ENCODE measurements at places on chromosomes 12 and 14. TPM values are rescaled to one million over a fixed set of nuclear protein-coding genes. Genes with fewer than 3 reads are reported as not detected.

DNA sequence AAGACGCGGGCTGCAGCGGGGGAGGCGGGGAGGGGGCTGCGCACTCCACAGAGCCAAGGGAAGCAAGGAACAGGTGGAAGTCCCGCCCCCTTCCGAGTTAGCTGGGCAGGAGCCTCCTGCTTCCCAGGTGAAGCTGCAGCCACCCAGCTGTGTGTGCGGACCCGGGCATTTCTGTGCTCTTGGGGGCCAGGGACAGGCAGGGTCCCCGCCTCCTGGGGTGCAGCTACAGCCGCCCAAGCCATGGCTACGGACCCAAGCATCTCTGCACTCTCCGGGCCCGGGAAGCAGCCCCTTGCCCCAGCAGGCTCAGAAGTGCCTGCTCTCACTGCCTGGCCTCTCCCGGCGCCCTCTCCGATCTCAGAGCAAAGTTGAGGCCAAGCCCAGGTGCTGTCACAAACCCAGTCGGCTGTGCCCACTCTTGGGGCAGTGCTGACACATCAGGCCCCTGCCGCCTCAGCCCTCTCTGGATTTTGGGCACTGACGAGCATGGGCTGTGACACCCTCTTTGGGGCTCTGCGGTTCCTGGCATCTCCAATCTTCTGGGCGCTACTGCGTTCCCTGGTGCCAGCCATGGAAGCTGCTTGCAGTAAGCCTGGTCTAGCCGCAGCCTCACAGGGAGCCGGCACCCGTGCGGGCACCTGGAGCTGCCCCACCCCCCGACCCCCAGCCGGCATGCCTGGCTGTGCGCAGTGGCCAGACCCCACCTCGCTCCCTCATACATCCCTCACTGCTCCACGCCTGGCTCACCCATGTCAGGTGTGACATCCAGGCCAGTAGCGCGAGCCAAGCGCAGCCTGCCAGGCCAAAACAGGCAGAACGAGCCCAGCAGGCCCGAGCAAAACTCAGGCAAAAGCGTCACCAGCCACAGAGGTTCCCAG lies 8.5 kb upstream of the MGAT4C start:
- DNase-seq, result peak; percentile 77
- no peaks in the 10 kb centered on the region for H3K4me1 ChIP-seq
- no peaks in the 10 kb centered on the region for H3K36me3 ChIP-seq
- no peaks in the 10 kb centered on the region for H3K27me3 ChIP-seq
- peak overlapping the region; percentile 39 for H3K4me3 ChIP-seq

DNA sequence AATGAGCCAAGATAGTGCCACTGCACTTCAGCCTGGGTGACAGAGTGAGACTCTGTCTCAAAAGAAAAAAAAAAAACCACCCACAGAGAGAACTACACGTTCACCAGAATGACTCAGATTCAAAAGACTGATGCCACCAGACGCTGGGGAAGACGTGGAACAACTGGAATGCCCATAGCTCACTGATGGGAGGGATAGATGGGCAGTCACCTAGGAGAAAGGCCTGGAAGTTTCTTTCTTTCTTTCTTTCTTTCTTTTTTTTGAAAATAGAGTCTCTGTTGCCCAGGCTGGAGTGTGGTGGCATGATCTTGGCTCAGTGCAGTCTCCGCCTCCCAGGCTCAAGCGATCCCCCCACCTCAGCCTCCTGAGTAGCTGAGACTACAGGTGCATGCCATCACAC lies 10.0 kb upstream of the KLC1 start:
- H3K4me3 ChIP-seq, result no peak overlapping the region
- no peak overlapping the region for H3K27ac ChIP-seq
- H3K27me3 ChIP-seq, result no peaks in the 10 kb centered on the region
- no peak for DNase-seq
- H3K4me1 ChIP-seq, result peaks cover 11% of the 10 kb centered on the region

GRCh38 chr12:45907955-45908354 lies 82.4 kb downstream of the SCAF11 start:
- no peak overlapping the region for H3K4me3 ChIP-seq
- no peaks in the 10 kb centered on the region for H3K4me1 ChIP-seq
- H3K27me3 ChIP-seq, result no peaks in the 10 kb centered on the region
- H3K27ac ChIP-seq, result no peak overlapping the region
- H3K36me3 ChIP-seq, result peaks cover 23% of the 10 kb centered on the region

DNA sequence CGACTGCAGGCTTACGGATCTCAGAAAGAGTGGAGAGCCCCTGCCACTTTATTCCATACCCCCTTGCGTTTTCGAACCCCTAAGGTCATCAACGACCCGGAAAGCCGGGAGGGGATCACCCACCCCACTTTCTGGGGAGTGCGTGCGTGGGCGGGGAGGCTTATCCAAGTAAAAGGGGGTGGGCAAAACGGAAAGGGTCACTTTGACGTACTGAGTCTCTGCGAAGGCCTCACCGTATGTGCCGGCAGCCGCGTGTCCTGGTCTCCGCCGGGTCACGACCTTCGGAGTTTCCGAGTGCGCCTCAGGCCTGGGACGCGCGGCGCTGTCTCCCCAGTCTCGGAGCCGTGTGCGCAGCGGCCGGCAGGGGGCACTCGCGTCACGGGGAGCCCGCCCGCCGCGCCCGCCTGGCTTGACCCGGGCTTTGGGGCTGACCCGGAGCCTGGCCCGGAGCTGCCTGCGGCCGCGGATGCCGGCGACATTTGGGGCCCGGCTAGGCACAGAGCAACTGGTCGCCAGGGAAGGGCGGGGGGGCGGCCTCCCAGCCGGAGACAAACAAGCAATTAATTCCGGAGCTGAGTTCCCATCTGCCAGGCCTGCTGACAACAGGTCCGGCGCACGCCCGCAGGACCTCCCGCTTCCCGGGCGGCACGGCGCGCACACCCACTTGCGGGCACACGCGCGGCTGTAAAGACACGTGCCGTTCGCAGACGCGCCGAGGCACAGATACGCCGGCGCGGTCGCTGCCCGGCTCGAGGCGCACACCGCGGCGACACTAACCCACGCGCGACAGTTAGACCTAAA lies 890 bp upstream of the KIF26A start:
- H3K4me1 ChIP-seq, result peaks cover 29% of the 10 kb centered on the region
- H3K36me3 ChIP-seq, result no peaks in the 10 kb centered on the region
- peak overlapping the region; percentile 62 for H3K4me3 ChIP-seq
- peaks cover 68% of the 10 kb centered on the region for H3K27me3 ChIP-seq
- H3K27ac ChIP-seq, result peak overlapping the region; percentile 18
- DNase-seq, result peak; percentile 71

GRCh38 chr14:56718312-56718711 lies 92.0 kb downstream of the OTX2 start:
- H3K4me1 ChIP-seq, result no peaks in the 10 kb centered on the region
- H3K27ac ChIP-seq, result no peak overlapping the region
- no peak for DNase-seq
- H3K27me3 ChIP-seq, result no peaks in the 10 kb centered on the region

GRCh38 chr14:51140338-51140737 lies 45.4 kb upstream of the TRIM9 start:
- H3K4me1 ChIP-seq, result no peaks in the 10 kb centered on the region
- H3K36me3 ChIP-seq, result no peaks in the 10 kb centered on the region
- no peaks in the 10 kb centered on the region for H3K27me3 ChIP-seq

DNA sequence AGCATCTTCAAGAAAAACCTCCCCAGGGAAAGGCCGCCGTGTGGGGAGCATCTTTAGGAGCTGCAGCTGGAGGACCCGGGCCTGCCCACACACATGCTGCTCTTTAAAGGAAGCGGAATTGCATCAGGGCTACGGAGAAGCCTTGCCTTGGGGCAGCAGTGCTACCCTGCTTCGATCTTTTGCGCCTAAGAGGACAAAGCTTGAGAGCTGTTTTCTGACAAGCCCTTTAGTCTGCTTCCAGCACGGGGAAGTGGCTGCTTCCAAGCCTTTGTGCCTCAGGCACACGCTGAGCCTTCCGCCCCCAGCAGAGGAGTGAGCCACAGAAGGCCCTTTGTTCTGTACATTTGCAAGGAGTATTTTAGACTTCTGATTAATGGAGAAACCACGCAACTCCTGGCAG lies 31.5 kb downstream of the COA8 start:
- no peak overlapping the region for H3K27ac ChIP-seq
- peaks cover 5% of the 10 kb centered on the region for H3K4me1 ChIP-seq

GRCh38 chr12:106127338-106128126 lies 11.2 kb downstream of the NUAK1 start:
- H3K27me3 ChIP-seq, result no peaks in the 10 kb centered on the region
- peaks cover 56% of the 10 kb centered on the region for H3K4me1 ChIP-seq
- H3K4me3 ChIP-seq, result no peak overlapping the region
- no peaks in the 10 kb centered on the region for H3K36me3 ChIP-seq
- DNase-seq, result no peak
- no peak overlapping the region for H3K27ac ChIP-seq

- no peak overlapping the region for H3K27ac ChIP-seq
- H3K4me1 ChIP-seq, result no peaks in the 10 kb centered on the region
- H3K27me3 ChIP-seq, result no peaks in the 10 kb centered on the region
- no peak for DNase-seq
- H3K4me3 ChIP-seq, result no peak overlapping the region
Measured at GRCh38 chr12:113315358-113315757, 19.6 kb downstream of the SLC8B1 start.

- H3K4me3 ChIP-seq, result no peak overlapping the region
- H3K36me3 ChIP-seq, result no peaks in the 10 kb centered on the region
- no peak for DNase-seq
- no peak overlapping the region for H3K27ac ChIP-seq
- H3K27me3 ChIP-seq, result no peaks in the 10 kb centered on the region
Measured at GRCh38 chr12:10268037-10268436, 39.6 kb upstream of the KLRD1 start.

DNA sequence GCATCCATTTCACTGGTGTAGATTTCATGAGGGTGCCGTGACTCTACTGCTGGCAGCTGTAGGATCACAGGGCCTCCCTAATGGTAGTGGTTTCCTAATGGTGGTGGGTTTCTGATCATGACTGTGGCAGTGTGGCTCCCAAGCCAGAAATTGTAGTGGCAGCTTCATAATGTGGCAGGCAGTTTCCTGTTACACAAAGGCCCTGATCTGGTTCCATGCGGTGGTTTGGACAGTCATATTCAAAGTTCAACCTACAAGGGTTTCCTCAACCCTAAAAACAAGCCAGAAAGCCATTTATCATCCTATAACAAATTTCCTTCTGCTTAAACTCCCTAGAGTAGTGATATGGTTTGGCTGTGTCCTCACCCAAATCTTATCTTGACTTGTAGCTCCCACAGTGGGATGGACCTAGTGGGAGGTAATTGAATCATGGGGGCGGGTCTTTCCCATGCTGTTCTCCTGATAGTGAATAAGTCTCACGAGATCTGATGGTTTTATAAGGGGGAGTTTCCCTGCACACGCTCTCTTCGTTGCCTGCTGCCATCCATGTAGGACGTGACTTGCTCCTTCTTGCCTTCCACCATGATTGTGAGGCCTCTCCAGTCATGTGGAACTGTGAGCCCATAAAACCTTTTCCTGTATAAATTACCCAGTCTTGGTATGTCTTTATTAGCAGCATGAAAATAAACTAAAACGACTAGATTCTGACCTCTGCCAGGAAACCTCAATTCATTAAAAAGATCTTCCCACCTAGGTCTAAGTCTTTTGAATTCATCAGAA lies 257.1 kb downstream of the EFCAB11 start:
- no peaks in the 10 kb centered on the region for H3K27me3 ChIP-seq
- H3K4me1 ChIP-seq, result peaks cover 8% of the 10 kb centered on the region
- H3K27ac ChIP-seq, result no peak overlapping the region
- no peak for DNase-seq

- H3K4me3 ChIP-seq, result no peak overlapping the region
- H3K27me3 ChIP-seq, result peaks cover 3% of the 10 kb centered on the region
- no peak overlapping the region for H3K27ac ChIP-seq
- peak; percentile 9 for DNase-seq
- no peaks in the 10 kb centered on the region for H3K36me3 ChIP-seq
Measured at GRCh38 chr14:101069666-101070362, 166.3 kb upstream of the RTL1 start.

- no peaks in the 10 kb centered on the region for H3K4me1 ChIP-seq
- no peak overlapping the region for H3K4me3 ChIP-seq
- H3K36me3 ChIP-seq, result peaks cover 76% of the 10 kb centered on the region
- H3K27me3 ChIP-seq, result no peaks in the 10 kb centered on the region
- no peak overlapping the region for H3K27ac ChIP-seq
Measured at GRCh38 chr14:72943876-72944430, 17.7 kb downstream of the DCAF4 start.

GRCh38 chr14:29687071-29687765 lies 240.4 kb downstream of the PRKD1 start:
- H3K27ac ChIP-seq, result no peak overlapping the region
- H3K36me3 ChIP-seq, result no peaks in the 10 kb centered on the region
- H3K4me1 ChIP-seq, result no peaks in the 10 kb centered on the region
- DNase-seq, result no peak

GRCh38 chr14:27623782-27624181 lies 1025.9 kb upstream of the NOVA1 start:
- DNase-seq, result no peak
- H3K36me3 ChIP-seq, result no peaks in the 10 kb centered on the region
- H3K27me3 ChIP-seq, result no peaks in the 10 kb centered on the region
- H3K27ac ChIP-seq, result no peak overlapping the region

- no peak overlapping the region for H3K27ac ChIP-seq
- no peak overlapping the region for H3K4me3 ChIP-seq
- H3K36me3 ChIP-seq, result no peaks in the 10 kb centered on the region
- peak; percentile 74 for DNase-seq
- H3K27me3 ChIP-seq, result peaks cover 22% of the 10 kb centered on the region
Measured at GRCh38 chr12:120356567-120357030, 12.4 kb downstream of the MSI1 start.

- H3K4me3 ChIP-seq, result no peak overlapping the region
- no peaks in the 10 kb centered on the region for H3K36me3 ChIP-seq
- H3K4me1 ChIP-seq, result no peaks in the 10 kb centered on the region
- no peak for DNase-seq
- H3K27ac ChIP-seq, result no peak overlapping the region
- no peaks in the 10 kb centered on the region for H3K27me3 ChIP-seq
Measured at GRCh38 chr14:78530078-78530477, 359.9 kb downstream of the NRXN3 start.

GRCh38 chr14:61388173-61388975 lies 67.0 kb downstream of the PRKCH start:
- H3K36me3 ChIP-seq, result no peaks in the 10 kb centered on the region
- no peak overlapping the region for H3K4me3 ChIP-seq
- no peak for DNase-seq
- no peaks in the 10 kb centered on the region for H3K27me3 ChIP-seq

DNA sequence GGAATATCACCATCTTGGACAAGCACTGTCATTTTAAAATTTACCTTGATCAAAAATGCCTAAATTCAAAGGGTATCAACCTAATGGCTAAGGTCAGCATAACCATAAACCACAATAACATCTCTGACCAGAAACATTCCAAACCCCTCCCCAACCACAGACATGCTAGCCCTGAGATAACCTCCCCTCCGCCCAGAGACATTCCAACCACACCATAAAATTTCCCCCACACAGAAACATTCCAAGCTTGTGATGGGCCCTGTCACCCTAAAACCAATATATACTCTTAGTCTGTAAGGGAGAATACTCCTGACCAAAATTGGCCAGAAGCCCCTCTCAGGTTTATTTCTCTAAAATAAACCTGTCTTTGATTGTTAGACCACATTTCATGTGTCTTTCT lies 17.7 kb downstream of the EPYC start:
- H3K4me3 ChIP-seq, result no peak overlapping the region
- DNase-seq, result no peak
- H3K27ac ChIP-seq, result no peak overlapping the region
- H3K4me1 ChIP-seq, result no peaks in the 10 kb centered on the region

Gene AKAP3
- 3.2 TPM for total RNA-seq

Gene LUM
- total RNA-seq, result 227 TPM

Gene IQSEC3
- 10.7 TPM for total RNA-seq

Gene MYBPC1
- total RNA-seq, result not detected

Gene IL22
- total RNA-seq, result not detected

Gene MYO1H
- 0.30 TPM for total RNA-seq

Gene TMEM132C
- total RNA-seq, result 1.6 TPM
